ENCODE measurements at places on chromosomes 11 and 22.

GRCh38 chr11:64888729-64889511, 10.5 kb upstream of the EHD1 start:
- no peak for DNase-seq

DNA sequence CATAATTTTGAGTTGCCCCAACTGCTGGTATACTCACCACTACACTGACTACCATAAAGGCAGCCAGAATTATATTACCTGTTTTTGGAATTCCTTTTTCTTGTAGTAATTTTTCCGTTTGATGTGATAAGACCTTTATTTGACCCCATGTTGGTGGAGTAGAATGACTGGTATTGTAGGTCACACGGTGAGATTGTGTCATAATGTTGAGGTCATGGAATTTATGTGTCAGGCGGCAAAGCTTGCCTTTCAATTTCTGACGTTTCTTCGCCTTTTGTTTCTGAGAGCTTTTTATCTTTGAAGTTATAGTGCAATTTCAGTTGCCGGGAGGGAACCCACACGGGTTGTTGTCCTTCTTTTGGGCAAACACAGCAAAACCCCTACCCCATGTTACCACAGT, 13.0 kb downstream of the OR52K1 start:
- no peak for DNase-seq

DNA sequence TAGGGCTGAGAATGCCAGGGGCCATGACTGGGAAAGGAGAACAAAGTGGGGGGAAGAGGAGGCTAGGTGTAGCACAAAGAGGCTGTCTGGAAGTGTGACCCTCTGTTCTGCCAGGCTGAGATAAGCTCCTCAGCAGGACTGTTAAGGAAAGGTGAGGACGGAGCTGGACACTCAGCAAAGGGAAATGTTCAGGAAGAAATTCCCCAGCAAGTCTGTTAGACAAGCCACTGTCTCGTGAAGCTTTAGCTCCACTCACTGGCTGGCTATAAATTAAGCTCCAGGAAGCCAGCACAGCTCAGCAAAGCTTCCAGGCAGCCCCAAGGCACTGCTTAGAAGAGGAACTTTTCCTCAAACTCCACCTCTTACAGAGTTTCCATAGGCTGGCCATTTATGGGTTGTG, 181.2 kb upstream of the API5 start:
- no peak for DNase-seq

- DNase-seq = no peak
These were observed 22.6 kb upstream of the TTLL12 start for GRCh38 chr22:43209523-43209890.

DNA sequence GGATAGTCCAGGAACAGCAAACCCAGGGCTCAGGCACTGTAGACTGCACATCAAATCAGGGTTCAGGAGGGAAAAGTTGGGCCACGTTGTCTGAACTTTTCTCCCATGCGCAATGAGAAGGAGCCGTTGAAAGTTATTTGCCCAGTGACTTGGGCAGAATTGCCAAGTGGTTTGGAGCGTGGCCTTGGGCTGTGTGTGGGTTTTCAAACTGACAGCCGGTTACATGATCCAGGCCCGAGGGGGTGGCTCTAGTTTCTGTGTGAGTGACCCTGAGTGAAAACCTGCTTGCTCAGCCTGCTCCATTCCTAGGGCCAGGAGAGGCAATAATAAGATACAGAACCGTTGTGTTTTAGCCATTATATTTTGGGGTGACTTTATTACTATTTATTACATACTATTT, 20.3 kb downstream of the MB start:
- DNase-seq = no peak

DNA sequence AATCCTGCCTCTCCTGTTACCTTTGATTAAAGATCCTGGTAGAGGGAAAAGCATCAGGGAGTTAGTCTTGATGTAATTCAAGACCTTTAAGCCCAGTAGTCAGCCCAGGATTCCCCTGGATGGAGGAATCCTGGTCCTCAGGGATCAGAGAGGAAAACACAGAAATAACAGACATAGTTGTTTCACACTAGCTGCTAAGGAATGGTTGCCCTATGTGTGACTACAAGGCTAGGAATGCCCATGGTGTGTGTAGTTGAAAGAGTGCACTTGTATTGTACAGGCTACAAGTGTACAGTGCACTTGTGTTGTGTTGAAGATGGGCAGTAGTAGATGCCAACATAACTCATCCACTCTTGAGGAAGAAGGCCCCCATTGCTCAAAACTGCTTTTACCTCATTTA, 226.8 kb downstream of the AASDHPPT start:
- DNase-seq = no peak

GRCh38 chr11:13008625-13009475, at the start of gene RASSF10:
TSS of gene RASSF10 (plus strand) at chr11:13009316. CDS start at chr11:13009577, 261 bp downstream.
- DNase-seq = no peak

DNA sequence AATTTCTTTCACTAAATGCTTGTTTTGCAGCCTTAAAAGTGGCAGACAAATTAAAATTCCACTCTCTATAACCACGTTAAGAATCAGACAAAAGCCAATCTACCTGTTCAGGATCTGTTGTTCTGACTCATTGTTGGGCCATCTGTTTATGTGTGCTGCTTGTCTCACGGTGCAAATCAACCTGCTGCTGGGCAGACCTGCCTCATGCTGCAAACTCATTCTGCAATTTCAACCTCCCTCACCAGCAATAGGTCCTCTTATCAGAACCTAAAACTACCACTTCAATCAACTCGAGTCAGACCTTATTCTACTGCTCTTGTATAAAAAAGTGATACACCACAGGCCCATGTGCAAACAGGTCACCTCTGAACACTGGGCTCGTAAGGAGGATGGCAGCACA, 75.1 kb downstream of the LARGE2 start:
- no peak for DNase-seq

- no peak for DNase-seq
These were observed 39.4 kb downstream of the CEP57 start for GRCh38 chr11:95829580-95830259.

- no peak for DNase-seq
These were observed 62.8 kb downstream of the CEP57 start for GRCh38 chr11:95853138-95853537.

- no peak for DNase-seq
These were observed 22.3 kb downstream of the PPFIBP2 start for GRCh38 chr11:7536100-7536499.

DNA sequence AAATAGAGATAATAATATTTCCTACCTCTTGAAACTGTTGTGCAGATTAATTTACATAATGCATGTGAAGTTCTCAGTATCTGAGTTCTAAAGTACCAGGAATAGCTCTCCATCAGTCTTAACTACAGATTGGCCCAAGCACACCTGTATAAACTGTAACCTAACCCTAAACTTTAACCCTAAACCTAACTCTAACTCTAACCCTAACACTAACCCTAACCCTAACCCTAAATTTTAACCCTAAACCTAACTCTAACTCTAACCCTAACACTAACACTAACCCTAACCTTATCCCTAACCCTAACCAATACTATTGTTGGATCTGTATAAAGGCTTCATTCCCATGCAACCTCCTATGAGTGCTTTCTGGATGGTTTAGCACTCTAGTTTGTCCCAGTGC, 1445.9 kb upstream of the TENM4 start:
- DNase-seq = no peak

- no peak for DNase-seq
These were observed 11.9 kb downstream of the FAM83F start for GRCh38 chr22:40006641-40007040.

- no peak for DNase-seq
These were observed 72.6 kb downstream of the NCAPD3 start for GRCh38 chr11:134151083-134151747.

GRCh38 chr11:2265396-2265795, 5.0 kb downstream of the ASCL2 start:
- DNase-seq = peak; percentile 72

- no peak for DNase-seq
These were observed 129.7 kb downstream of the ARHGAP42 start for GRCh38 chr11:100816823-100817222.

DNA sequence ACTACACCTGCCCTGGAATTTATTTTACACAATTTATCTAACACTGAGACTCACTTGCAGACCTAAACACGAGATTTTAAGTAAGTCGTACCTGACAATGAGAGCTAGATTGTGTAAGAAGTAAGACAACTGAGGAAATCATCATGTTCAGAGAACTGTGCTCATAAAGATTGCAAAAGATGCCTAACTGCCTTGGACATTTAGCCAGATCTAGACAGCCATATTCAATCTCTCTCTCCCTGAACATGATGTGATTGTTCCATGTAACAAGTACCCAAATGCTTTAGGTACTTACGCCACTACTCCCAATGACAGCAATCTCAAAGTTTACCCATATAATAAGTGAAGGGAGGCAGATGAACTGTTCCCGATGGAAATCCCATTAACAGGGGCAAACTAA, 209.8 kb upstream of the PITPNB start:
- DNase-seq = no peak

- no peak for DNase-seq
These were observed 588 bp upstream of the FAT3 start for GRCh38 chr11:92224054-92224406.

GRCh38 chr11:42992594-42992993, 319.2 kb upstream of the API5 start:
- no peak for DNase-seq

DNA sequence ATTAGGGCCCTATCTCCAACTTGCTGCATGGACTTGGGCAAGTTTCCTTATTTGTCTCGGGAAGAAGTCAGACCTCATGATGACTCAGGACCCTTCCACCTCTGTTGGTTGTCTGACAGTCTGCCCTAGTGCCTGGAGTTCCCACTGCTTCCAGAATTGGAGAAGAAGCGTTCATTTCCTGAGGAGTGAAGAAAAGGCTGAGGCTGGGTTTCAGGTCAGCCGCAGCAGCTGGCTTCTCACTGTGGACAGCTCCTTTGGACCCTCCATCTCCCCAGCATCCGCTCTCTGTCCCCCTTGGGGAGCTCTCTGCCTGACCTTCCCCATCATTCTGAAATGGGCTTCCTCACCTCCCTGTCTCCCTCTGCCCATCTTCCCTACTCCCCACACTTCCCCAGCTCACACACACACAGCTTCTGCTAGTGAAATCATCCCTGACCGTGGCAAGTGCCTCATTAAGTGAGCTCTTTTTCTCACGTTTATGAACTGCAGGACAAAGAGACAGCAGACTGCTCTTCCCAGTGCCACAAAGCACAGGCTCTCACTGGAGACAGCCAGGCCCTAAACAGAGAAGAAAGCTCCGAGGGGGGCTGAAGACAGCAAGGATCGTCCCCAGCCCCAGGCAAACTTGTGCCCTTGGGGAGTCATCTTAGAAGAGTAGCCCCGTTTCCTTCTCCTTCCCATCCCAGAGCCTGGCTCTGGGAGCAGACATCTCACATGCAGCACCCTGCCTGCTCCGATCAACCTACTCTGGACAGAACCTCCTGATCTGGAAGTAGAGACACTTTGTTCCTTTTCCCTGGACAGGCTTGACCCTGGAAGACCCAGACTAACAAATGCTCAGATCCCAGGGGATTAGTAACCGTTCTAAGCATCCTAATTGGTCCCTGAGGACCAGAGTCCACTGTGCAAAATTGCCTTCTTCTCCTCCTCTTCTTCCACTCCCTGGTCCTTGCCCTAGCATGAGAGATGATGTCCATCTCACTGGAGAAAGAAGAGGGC, 157.9 kb downstream of the FEZ1 start:
- DNase-seq = peak; percentile 54

DNA sequence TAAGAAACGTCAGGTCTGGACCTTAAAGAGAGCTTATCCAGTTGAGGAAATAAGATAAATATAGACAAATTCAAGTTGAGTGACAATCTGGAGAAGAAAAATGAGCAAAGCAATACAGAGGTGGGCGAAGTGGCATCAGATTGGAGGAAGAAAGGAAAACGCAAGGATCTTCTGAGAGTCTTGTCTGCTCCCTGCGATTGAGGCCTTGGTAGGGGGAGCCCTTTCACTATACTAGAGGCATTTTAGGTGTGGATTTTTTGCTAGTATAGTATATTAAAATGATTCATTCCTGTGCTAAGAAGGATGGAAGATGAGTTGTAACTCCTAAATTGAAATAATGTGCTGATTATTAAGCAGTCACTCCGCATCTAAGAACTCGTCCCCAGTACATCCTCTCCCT, 8.1 kb downstream of the NUP50 start:
- no peak for DNase-seq

GRCh38 chr22:30273711-30274436, 7.2 kb upstream of the OSM start:
- no peak for DNase-seq

DNA sequence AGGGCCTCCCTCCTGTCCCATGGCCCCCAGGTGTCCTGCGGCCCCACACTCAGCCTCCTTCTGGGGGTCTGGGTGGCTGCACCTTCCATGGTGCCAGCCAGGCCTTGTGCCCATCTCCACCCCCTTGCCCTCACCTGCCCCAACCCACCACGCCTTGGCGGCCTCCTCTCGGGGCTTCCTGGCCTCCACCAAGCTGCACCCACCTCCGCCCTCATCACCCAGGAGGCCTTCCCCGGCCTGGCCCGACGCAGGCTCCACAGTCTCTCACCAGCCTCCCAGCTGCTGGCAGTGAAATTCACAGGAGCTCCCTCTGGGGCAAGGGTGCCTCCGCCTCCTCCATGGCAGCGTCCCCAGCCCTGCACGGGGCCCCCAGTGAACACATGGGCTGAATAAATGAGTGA, 35.9 kb upstream of the WNT7B start:
- peak; percentile 74 for DNase-seq

GRCh38 chr11:15062599-15062998, 10.8 kb upstream of the CALCB start:
- no peak for DNase-seq

DNA sequence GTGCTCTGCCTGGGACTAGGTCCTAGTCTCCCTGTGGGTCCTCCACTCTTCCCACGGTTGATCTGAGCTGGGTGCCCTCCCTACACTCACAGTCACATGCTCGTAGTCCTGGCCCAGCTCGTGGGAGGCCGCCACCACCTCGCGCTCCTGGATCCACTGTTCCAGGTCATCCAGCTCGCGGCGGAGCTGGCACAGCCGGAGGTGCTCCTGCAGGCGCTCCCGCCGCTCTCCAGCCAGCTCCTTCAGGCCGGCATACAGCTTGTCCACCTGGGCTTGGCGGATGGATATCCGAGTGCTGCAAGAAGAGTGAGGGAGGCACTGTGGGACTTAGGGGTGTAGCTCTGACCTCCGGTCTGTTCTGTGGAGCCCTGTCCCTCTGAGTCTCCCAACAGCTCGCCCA, 14.8 kb upstream of the RBM4B start:
- DNase-seq = no peak

All from coronary artery (tissue), 2 donors.